ENCODE measurements at places on chromosomes 4 and X. TPM values are rescaled to one million over a fixed set of nuclear protein-coding genes. Genes with fewer than 3 reads are reported as not detected.
A peak's percentile ranks its signal among the peaks of the same experiment; 100 is the strongest.

DNA sequence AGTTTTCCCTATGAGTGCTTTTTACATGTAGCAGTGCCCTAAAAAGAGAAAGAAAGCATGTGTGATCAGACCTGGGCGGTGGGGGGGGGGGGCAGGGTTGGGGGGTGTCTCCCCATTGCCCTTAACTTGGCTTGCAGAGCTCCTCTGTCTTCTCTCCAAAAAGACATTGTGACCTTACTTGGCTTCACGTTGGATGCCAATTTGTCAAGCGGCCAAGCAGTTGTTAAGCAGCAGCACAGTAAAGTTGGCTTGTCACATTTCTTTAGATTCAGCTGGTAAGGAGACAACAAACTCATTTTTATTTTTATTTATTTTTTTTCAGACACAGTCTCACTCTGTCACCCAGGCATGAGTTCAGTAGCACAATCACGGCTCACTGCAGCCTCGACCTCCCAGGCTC is 57.3 kb upstream of the ZNF157 start:
- DNase-seq: no peak

Gene SERTM2
- not detected for total RNA-seq

GRCh38 chr4:38122060-38122459 is 161.9 kb downstream of the PTTG2 start:
- DNase-seq: no peak

DNA sequence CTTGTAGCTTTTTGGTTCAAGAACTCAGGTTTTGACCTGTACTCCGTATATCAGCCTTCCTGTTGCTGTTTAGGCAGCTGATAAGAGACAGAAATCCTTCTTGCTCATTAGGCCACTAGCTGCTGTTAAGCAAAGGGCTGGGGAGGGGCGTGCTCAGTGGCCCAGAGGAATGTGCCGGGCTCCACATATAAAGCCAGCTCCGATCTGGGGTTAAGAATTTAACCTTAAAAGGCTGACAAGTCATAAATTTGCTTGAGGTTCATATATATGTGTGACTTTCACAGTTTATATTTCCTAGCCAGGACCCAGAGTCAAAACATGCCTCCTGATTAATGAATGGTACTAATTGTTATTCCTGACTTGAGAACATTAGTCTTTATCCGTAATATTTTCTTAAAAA is 15.3 kb downstream of the GPC3 start:
- DNase-seq: no peak

GRCh38 chr4:159071969-159072765 is 30.7 kb upstream of the RAPGEF2 start:
- DNase-seq: no peak

- no peak for DNase-seq
Measured at GRCh38 chr4:1206299-1207156, 34.1 kb upstream of the SPON2 start.

- DNase-seq: peak; percentile 80
Measured at GRCh38 chrX:29948653-29949052, 266.7 kb upstream of the MAGEB2 start.
